ENCODE measurements at places on chromosomes 13 and 19.

DNA sequence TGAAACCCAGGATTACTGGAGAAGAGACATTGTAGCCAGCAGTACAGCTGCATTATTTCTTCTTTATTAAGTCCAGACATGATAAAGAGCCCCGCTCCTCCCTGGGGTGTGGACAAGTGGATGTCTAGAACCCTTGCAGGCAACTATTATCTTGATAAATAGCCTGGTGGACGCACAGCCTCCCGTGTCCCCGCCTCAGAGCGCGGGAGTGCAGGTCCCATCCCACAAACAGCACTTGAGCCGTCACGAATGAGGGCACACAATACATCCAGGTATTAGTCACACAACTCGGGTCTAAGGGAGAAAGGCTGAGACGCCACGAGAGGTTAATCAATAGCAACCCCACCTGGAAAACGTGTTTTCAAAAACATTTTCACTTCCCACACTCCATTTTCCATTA, 213.2 kb upstream of the SOX1 start:
- DNase-seq: no peak

- no peak for DNase-seq
These were observed 203.6 kb downstream of the DCLK1 start for GRCh38 chr13:35927567-35928021.

GRCh38 chr19:50983625-50984292, at the start of gene KLK7:
KLK7 (minus strand) TSS chr19:50983917; CDS start chr19:50982399, 1,518 bp downstream.
- DNase-seq: no peak

- no peak for DNase-seq
These were observed 60.9 kb downstream of the KLF12 start for GRCh38 chr13:74073274-74073673.

- no peak for DNase-seq
These were observed 17.7 kb upstream of the RUBCNL start for GRCh38 chr13:46404733-46405100.

DNA sequence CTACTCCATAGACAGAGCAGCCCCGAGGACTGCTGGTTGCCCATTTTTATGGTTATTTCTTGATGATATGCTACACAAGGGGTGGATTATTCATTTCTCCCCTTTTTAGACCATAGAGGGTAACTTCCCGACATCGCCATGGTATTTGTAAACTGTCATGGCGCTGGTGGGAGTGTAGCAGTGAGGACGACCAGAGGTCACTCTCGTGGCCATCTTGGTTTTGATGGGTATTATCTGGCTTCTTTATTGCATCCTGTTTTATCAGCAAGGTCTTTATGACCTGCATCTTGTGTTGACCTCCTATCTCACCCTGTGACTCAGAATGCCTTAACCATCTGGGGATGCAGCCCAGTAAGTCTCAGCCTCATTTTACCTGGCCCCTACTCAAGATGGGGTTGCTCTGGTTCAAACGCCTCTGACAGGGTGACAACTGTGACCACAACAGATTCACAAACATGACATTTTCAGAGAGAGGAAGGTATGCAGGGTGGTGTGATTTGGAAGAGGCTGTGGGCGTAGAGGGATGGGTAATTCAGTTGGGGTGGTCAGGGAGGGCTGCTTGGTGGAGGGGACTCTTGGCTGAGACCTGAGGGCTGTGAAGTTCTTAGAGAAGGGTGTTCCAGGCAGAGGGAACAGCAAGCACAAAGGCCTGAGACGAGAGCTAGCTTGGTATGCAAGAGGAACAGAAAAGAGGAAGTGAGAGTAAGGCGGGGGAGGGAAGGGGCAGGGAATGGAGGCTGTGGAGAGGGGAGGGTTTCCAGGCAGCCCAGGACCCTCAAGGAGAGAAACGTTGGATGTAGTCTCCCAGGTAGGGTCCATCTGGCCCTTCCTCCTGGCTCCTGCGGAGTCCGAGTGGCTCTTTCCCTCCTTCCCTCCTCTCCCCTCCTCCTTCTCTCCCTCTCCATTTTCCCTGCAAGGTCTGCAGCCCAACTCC, 23.5 kb downstream of the FAM187B start:
- DNase-seq: no peak

DNA sequence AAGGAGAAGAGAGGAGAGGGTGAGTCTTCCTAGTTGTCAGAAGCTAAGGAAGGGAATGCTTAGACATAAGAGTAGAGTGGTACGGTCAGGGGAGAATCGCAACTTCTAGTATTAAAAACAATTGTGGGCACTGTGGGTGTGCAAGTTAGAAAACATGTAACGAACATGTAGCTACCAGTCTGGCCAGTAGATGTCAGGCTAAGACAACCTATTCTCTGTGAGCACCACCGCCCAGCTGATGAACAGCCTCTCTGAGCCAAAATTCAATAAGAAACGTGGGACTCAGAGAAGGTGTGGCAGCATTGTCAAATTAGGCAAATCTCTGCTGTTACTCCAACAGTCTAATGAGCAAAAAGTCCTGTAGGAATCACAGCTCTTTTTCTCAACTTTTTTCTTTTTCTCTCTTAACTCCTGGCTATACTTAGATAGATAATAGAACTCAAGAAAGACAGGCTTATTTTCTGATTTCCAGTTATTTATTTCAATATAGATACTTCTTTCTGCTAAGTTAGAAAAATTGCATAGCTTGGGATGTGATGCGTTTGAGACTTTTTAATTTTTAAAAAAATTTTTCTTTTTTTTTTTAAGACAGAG, 186.2 kb downstream of the USP12 start:
- DNase-seq: peak; percentile 74

DNA sequence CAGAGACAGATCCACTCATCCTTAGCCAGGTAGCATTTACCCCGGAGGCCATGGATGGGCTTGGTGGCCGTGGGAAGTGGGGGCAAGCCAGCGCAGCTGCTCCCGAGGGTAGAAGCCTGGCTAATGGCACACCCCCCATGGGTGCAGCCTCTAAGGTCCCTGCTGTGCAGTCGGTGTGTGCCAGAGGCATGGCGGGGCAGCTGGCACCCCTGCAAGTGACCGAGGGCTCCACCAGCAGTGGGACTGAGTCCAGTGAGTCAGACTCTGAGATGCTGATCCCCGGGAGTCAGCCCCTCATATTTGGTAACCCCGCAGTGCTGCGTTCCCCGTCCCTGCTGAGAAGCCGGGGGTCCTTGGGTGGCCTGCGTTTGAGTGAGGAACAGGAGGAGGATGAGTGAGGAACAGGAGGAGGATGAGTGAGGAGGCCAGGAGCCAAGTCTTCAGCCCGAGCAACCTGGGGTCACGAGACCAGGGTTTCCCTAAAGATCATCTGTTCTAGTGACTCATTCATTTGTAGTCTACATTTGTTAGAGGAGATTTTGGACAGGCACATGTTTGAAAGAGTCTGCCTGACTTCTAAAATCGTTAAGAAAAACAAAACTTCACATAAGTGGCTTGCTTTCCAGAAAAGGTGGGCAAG, 180.7 kb downstream of the STK24 start:
- no peak for DNase-seq

DNA sequence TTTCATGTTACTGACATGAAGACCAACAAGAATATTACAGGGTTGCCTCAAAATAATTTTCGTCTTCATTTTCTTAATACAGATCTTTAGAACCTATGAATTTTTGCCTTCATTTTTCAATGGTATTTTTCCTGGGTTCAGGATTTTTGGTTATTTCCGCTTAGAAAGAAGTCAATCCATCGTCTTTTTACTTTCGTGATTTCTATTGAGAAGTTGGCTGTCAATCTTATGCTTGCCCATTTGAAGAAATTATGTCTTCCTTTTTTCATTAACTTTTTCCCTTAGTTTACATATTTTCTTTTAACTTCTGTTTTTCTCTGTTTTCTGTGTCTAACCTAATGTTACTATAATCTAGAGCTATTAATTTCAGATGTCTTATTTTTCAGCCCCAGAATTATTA, 868.9 kb upstream of the SLC10A2 start:
- DNase-seq: no peak

- DNase-seq: no peak
These were observed 5.0 kb downstream of the NFILZ start for GRCh38 chr19:8635422-8635821.

DNA sequence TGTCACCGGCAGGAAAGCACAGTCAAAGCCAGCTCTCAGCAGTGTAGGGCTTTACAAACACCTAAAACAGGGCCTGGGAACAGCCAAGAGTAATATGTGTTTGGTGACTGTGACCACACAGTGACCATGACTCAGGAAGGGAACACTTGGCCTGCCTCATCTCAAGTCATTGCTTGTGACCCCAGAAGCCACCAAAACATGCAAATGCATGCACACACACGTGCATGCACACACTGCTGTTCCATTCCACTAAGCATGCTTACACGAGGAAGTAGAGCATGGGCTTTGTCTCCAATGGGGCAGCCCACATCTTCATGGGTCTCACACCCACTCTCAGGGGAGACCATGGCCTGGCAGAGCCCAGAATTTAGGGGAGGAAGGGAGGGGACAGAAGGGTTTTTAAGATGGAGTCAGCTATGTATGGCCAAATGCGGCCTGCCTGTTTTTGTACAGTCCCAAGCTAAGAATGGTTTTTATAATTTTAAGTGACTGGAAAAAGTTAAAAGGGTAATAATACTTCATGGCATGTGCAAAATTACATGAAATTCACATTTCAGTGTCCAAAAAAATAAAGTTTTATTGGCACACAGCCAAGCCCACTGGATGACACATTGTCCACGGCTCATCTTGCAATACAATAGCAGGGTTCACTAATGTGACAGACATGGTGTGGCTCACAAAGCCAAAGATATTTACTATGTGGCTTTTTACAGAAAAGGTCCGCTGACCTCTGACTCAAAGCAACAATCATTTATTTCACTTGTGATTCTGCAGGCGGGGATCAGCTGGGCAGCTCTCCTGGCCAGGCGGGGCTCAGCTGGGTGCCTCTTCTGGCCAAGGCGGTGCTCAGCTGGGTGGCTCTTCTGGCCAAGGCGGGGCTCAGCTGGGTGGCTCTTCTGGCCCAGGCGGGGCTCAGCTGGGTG, 17.3 kb downstream of the ZFR2 start:
- DNase-seq: no peak
